GM04503 (cell line): ENCODE measurements at places on chromosomes 13 and 19.

DNA sequence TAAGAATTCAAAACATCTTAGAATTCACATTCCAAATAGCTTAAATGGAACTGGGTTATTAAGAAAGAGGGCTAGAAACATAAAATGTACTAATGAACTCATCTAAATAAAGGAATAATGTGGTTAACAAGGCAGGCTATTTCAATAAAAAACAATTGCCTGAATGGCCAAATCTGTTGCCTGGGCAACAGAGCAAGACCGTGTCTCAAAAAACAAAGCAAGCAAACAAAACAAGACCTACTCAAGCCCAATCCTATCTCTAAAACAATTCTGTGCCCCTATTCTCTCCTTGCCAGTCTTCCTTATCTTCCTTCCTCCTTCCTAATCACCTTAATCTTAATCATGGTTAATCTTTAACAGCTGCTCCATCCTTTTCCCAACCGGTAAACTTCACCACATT, 12.1 kb downstream of the IGFL1 start:
- DNase-seq: no peak

DNA sequence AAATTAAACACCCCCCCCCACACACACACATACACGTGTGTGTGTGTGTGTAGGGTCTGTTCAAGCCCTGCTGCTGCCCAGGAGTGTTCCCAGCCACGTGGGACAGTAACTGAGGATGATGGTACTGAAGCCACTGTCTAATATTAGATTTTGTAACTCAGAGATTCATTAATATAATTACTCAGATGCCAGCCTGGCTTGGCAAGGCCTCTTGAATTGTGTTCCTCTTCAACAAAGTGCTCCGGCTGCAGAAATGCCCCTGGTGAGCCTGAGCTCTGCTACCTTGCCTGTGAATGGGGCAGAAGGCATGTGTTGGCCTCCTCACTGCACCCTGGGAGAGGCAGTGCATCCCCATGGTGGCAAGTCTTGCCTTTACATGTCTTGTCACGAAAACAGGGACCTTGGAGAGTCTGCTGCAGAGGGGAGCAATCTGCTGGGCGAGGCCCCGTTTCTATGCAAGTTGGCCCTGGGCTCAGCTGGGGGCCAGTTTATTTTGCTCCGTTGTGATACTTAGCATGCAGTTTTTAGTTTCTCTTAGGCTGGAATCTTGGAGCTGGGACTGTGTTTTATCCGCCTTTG, 44.0 kb downstream of the NFIX start:
- DNase-seq: no peak

- peak; percentile 73 for DNase-seq
These were observed 539 bp downstream of the U2AF1L4 start for GRCh38 chr19:35744430-35745327.

DNA sequence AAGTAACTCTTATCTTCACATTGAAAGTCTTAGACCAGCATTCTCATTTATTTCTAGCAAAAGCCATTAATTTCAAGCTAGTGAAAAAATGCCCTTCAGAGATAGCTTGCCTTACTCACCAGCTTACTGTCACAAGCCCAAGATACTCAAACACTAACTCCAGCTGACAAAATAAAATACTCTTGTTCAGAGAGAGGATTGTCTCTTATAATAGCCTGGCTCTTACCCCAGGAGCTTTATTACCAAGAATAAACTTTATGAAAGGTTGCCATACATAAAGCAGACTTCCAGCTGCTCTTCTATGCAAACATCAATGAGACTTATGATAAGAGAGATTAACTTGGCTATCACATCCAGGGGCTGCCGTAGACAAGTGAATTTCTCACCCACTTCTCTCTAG, 53.6 kb downstream of the XPO4 start:
- no peak for DNase-seq

DNA sequence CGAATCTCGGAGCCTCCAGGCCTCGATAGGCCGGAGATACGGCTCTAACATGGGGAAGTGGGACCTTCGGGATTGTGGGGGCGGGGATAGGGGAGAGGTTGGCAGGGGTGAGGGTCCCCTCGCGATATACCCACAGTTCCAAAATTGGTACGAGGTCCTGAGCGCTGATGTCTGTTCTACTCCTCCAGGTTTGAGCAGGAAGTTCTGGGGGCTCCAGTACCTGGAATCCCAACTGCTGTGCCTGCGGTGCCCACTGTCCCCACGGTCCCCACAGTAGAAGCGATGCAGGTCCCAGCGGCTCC, 447 bp downstream of the RBM42 start:
- no peak for DNase-seq

GRCh38 chr13:41601718-41602445, 144.5 kb downstream of the RGCC start:
- peak; percentile 75 for DNase-seq
